ENCODE measurements at places on chromosomes 7 and 10.

GRCh38 chr10:97454330-97455036 lies 8.5 kb downstream of the ZDHHC16 start:
- no peak for DNase-seq

GRCh38 chr10:33423154-33423529 lies 88.7 kb upstream of the NRP1 start:
- DNase-seq, result no peak

GRCh38 chr10:129922598-129923123 lies 41.4 kb downstream of the EBF3 start:
- DNase-seq, result no peak

GRCh38 chr7:3588341-3588740 lies 287.3 kb downstream of the SDK1 start:
- no peak for DNase-seq

DNA sequence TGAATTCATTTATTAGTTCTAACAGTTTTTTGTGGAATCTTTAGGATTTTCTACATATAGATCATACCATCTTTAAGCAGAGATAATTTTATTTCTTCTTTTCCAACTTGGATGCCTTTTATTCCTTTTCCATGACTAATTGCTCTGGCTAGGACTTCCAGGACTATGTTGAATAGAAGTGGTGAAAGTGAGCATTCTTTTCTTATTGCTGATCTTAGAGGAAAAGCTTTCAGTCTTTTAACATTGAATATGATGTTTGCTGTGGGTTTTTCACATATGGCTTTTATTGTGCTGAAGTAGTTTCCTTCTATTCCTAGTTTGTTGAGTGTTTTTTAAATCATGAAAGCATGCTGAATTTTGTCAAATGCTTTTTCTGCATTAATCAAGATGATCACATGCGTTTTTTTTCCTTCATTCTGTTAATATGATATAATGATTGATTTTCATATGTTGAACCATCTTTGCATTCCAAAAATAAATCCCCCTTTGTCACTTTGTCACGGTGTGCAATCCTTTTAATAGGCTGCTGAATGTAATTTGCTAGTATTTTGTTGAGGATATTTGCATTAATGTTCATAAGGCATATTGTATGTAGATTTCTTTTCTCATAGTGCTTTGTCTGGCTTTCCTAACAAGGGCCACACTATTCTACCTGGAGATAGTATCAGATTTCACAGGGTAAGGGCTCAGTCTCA lies 92.9 kb downstream of the ZNF467 start:
- no peak for DNase-seq

DNA sequence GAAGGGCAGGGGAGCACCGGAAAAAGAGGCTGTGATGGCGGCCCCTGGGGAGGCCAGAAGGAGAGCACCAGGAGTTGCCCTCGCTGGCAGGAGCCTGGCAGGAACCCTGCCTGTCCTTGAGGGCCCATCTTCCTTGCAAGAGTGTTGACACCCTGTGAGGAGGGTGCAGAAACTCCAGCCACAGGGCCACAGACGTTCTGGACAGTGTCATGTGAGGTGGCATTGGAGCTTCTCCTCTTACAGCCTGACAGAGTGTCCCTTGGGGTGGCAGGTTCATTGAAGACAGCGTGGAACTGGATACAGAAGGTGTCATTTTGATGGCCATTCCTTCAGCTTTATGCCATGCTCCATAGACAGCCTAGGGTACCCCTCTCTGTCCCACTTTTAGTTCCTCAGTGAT lies 54.2 kb downstream of the RBM20 start:
- no peak for DNase-seq

DNA sequence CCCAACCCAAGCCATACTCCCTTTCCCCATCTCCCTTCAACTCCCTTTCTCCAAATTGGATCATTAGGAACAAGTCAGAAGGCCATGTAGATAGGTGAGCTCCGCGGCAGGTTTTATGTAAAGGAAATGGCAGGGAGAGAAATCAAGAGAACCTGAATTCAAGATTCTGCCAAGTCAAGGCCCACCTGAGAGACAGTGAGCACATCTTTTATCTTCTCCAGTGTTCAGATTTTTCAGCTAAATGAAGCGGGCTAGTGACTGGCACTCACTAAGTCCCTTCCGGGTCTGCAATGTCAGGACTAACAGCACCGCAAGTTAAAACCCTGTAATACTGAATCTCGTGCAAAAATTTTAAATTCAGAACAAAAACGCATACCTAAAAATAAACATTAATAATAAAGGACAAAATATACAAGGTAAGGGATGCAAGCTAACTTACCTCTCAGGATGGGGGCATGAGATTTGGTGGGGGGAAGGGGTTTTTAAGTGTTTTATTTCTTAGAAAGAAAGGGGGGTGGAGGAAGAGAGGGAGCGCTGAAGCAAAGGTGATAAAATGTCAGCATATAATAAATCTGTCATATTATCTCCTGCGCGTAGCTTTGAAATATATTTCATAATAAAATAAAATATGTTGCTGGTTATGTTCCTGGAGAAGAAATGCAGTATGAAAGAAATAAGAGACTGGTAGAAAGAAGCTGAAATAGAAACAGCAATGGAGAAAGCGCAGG lies 17.6 kb downstream of the TCAF1 start:
- no peak for DNase-seq

DNA sequence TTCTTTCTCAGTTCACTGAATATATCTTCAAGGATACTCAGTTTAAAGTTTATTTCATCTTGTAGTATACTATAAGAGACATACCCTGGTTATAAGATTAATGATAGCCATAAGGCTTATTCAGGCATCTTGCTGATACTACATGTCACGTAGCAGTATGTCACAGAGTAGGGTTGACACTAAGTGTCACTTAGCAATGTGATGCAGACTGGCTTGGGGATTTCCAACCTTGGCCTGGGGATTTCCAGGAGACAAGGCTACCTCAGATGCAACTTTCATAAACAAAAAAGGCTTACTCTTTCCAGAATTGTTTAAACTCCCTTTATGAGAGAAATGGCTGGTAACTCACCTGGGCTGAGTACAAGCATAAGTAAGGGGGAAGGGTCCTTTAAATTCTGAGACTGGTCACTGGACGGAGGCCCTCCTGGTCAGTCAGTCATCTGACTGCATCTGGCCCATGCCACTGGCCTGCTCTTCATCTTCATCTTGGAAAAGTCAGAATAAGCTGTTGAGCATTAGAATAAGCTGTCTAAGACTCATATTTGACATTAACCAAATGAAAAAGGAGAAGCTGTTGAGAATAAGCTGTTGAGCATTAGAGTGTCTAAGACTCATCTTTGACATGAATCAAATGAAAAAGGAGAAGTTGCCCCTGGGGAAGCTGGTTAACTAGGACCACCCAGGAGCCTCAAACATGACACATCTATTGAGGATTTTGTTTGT lies 9.5 kb downstream of the SLC13A1 start:
- DNase-seq, result no peak

- no peak for DNase-seq
Measured at GRCh38 chr7:18212758-18213157, 185.1 kb upstream of the PRPS1L1 start.

GRCh38 chr7:45196374-45196773 lies 38.8 kb downstream of the RAMP3 start:
- peak; percentile 55 for DNase-seq

- DNase-seq, result no peak
Measured at GRCh38 chr7:138350701-138351357, 109.2 kb upstream of the TRIM24 start.

- no peak for DNase-seq
Measured at GRCh38 chr7:25118048-25118753, 6.9 kb downstream of the CYCS start.

DNA sequence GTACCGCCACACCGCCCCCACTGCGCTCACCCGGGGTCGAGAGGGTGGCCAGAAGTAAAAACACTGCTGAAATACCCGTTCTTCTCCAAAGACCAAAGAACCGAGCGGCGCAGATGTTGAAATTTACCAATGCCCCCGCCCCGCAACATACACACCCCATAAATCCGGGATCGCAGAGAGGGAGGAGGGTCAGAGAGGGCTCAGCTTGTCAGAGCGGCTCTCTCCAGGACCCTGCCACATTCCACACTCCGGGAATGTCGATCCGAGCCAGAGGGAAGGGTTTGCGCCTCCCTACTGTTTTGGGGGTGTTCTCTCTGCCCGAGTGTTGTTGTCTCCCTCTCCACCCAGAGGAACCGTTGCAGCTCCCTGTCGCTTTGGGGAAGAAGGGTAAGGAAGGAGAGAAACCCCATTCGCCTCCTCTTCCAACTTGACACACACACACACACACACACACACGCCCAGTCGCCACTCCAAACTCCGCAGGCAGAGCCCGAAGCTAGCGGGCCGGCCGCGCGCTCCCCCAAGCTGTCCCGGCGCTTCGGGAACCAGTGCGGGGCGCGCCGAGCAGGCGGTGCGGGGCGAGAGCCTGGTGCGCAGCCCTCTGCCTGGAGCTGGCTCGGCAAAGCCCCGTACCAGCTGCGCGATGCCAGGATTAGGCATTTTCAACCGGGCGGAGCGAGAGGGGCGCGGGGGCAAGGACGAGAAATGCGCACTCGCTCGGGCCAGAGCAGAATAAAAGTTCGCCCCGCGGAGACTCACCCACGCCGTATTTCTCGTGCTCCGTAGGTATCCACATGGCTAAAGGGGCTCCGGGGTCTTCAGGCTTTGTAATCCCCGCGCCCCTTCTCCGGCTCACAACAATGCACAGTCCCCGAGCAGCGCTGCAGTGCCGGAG lies 609 bp downstream of the DOCK4 start:
- DNase-seq, result peak; percentile 8

DNA sequence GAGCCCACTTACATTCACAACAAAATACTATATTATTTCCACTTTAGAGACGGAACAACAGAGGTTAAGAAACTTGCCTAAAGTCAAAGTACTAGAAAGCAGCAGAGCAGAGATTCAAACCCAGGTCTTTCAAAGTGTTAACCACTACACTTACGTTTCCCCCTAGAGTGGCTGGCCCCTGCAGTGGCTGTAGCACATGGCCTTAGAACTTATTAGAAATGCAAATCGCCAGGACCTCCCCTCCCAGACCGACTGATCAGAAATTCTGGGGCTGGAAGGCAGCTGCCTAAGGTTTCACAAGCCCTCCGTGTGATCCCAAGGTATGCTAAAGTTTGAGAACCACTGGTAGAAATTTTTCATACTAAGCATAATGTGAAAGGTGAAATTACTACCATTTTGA lies 8.1 kb downstream of the MPP7 start:
- DNase-seq, result no peak

DNA sequence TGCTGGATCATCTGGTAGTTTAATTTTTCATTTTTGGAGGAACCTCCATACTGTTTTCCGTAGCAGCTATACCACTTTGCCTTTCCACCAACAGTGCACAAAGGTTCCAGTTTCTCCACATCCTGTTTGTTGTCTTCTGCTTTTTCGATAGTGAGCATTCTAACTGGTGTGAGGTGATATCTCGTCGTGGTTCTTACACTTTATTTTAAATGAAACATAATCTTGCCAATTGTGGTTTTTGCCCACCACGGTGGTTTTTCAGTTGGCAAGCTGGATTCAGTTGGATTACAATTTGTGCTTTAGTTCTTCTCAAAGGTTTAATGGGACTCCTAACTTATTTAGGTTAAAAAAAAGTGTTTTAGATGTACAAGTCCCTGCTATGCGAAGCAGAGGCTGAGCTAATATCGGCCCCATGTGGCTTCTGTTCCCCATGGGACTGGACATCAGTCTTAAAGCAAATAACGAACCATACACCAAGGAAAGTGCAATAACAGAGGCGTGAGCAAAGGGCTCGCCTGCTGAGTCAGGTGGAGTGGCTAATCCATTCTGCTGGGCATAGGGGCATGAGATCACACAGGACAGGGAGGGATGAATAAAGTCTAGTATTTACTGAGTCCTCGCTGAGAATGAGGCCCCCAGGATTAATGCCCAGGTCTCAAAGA lies 153.6 kb downstream of the AOAH start:
- no peak for DNase-seq

DNA sequence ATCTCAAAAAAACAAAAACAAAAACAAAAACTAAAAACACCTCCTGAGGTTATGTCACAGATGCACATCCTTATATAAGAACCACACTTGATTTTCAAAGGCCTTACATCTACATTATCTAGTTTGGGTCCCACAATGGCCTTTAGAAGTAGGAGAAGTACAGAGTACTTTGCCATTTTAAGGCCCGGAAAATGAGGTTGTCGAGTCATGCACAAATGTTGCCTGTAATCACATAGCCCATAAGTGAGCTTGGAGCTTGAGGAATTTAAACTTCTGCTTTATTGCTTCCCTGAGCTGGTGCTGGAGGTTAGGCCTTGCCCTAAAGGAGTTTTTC lies 9.7 kb upstream of the MKRN1 start:
- no peak for DNase-seq

DNA sequence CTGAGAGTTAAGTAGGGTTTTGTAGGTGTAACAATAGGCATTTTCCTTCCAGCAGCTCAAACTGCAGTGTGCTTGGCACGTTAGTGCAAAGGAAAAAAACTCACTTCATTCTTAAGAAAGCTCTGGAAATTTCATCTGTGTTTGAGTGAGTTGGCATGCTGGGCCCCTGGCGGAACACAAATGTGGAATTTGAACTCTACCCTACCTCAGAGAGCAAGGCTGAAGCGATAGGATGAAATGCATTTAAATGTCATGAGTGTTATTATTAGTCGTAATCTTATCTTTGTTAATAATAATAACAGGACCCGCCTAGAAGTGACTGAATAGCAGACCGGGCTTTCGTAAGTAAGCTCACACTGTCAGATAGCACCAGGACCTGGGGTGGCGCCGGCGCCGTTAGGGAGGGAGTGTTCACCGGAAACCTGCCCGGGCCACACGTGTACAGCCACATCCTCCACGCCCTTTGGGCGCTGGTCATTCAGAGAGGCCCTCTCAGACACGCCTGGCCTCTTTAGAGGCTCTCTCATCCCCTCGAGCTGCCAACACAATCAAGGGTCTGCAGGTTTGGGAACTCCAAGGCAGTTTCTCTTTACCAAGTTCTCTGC lies 63.5 kb downstream of the GRK5 start:
- peak; percentile 27 for DNase-seq

GRCh38 chr7:25093268-25093826 lies 31.7 kb downstream of the CYCS start:
- DNase-seq, result peak; percentile 69

GRCh38 chr7:90980545-90980944 lies 283.7 kb upstream of the FZD1 start:
- no peak for DNase-seq

DNA sequence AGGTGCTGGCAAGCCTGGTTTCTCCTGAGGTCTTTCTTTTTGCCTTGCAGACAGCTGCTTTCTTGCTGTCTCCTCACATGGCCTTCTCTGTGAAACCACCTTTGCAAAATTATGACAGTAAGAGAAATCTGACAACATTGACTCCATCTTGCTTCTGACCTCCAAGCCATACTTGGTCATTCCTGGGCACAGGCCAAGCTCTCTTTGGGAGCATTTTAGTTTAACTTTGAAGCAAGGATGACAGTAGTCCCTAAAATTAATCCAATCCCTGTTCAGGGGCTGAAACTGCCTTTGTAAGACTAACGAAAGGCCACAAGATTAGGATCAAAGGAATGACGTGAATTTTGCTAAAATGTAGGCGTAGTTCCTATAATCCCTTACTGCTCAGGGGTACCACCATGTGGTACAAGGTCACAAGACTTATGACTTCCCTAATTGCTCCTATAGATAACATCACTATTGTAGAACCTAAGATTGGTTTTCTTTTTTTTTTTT lies 25.1 kb upstream of the NRBF2 start:
- DNase-seq, result no peak

- no peak for DNase-seq
Measured at GRCh38 chr10:14383266-14383665, 52.5 kb upstream of the FRMD4A start.

Data from stimulated activated CD4-positive, alpha-beta T cell treated with anti-CD3 and anti-CD28 coated beads, TNF-alpha, amount 100 ng/mL, for 48 hours (primary cell).